Activated T-cell treated with anti-CD3 and anti-CD28 coated beads for 24 hours (primary cell): ENCODE measurements at places on chromosomes 4 and X.

- no peak for DNase-seq
These were observed 89.9 kb upstream of the FAT1 start for GRCh38 chr4:186813377-186814068.

- no peak for DNase-seq
These were observed 43.8 kb upstream of the NKX1-1 start for GRCh38 chr4:1449833-1450741.

DNA sequence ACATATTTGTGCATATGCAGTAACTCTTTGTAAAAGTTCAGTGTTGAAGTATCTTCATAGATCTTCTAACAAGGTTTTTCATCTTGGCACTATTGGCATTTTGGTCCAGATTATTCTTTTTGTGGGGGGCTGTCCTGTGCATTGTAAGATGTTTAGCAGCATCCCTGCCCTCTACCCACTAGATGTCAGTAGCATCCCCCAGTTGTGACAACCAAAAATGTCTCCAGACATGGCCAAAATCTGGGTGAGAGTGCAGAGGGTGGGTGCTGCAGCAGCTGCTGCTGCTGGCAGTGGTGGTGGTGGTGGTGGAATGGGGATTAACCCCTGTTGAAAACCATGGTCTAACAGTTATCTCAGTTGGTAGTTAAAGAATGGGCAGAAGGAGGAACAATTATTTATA, 370.0 kb downstream of the GPAT3 start:
- DNase-seq, result no peak

DNA sequence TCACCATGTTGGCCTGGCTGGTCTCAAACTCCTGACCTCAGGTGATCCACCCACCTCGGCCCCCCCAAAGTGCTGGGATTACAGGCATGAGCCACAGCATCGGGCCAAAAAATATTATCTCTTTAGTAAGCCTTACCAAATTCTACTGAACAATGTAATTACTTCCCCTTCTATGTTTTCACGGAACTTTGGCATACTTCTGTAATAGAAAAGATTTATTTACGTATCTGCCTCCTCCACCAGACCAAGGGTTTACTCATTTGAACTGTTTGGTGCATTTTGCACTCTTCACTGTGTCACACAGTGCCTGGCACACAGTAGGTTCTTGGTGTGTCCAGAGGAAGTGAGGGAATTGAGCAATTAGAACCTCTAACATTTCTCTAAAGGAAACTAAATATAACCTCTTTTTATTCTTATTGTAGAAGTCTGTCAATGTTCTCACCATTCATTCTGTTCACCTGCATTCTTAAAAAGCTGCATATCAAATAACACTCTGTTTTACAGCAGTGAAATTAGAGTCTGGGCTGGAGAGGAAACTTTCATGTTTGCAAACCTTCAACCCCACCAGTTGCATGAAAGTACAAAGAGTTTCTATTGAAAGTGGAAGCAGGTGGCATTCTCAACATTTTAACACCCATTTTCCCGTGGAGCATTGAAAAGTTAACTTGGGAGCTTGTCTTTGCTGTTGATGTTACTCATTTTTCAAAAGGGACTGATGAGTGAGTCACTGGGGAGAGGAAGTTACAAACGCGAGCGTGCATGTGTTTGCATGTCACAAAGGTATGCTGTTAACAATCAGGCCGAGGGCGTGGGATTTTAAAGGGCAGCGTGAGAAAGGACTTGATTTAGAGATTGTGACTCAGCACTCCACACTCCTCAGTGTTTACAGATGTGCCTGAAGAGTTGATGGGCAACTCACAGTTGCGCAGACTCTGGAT, 314.1 kb downstream of the STK32B start:
- DNase-seq, result no peak

DNA sequence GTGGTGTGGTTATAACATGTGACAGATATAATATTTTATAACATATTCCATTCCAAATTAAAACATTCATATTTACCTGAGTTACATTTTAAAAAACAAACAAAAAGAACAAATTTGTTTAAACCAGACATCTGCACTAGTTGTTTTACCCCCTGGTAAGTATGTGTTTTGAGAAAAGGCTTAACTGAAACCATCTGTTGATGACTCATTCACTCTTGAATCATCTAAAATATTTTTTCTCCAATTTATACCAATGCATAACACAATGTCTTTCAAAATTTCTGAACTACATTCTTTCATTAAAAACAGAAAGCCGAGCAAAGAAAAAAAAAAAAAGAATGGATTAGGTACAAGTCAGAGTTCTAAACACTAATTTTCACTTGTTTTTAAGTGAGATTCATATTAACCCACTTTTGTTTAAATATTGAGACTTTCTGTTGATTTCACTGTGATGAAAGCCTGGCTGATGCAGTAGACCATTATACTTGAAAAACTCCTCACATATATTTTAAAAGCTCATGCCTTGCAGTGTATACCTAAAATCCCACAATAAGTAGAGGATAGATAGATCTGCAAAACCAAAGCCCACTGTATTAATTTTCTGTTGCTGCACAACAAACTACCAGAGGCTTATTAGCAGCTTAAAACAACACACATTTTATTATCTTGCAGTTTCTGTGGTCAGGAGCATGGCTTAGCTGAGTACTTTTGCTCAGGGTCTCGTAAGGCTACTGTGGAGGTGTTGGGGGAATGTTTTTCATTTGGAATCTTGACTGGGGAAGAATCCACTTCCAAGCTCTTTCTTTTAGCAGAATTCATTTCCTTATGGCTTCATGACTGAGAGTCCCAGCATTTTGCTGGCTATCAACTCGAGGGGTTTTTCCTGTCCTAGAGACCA, 221.5 kb downstream of the PCDH18 start:
- no peak for DNase-seq

GRCh38 chrX:9578083-9578779, 113.4 kb downstream of the TBL1X start:
- no peak for DNase-seq

DNA sequence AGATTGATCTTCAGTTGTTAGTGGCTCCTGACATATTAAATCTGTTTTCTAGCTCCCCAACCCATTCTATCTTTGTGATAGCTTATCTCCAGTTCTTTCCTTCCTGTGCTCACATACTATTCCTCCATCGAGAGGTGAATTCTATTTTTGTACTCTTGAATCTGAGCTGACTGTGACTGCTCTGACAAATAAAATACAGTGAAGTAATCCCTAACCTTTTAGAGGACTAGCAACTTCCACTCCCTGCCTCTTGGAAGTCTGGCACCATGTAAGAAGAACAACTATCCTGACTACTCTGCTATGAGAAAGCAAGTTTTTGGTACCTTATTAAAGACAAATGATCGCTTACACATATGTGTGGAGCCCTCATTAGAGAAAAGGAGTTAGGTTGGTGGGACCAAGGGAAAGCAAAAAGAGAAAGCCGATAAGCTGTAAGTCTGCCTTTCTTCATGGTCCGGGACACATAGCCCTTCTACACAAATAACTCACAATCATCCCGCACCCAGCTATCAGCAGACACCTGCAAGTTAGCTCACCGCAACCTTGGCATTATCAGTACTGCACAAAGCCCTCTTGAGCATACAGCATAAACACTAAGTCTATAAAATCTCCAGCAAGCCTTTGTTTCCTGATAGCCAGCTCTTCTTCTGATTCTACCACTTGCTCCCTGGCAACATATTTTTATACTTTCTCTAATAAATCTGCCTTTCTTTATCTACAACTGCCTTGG, 13.5 kb upstream of the PPM1K start:
- DNase-seq, result no peak

DNA sequence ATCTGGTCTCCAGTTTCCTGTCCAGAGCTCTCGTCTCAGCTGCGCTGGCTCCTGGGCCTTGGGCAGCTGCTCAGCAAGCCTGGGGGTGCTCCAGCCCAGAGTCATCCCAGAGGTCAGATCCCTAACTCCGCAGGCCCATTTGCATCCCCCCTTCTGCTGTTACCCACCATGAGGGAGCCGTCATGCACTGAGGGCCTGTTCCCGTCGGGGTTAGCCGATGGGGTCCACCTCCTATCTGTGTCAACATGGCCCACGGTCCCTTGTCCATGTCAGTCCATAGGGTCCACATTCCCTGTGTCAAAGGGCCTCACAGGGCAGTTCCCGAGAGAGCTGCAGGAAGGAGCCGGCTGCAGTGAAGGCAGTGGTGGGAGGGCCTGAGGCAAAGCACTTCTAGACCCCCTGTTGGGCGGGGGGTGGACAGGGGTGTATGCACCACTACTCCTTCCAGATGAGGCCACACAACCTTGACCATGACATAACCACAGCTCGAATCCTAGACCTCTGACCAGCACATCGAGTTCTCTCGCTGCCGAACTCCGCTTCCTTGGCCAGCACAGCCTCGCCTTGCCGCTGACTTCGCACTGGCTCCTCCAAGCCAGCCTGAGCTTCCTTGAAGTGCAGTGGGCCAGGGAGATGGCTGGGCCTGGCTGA, 24.9 kb downstream of the WDR1 start:
- DNase-seq, result no peak

DNA sequence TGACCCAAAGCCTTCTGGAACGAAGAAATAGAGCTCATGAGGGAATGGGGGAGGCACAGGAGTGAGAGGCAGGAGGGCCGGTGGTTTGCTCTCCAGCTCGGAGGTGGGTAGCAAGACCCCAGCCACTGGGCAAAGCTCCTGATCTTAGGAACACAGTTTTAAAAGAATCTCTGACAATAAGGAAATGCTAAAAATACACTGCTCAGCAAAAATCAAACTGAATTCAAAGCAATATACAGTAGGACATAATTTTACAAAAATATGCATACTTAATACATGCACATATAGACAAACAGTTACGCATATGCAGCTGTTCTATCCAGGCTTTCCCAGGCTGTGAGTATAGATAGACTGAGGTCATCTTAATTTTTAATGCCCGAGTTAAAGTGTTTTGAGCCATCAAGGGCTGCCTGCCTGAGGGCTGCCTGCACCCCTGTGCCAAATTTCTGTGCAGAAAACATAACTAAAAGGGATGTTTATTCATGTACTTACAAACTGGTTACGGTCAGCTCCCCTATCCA, 6.9 kb downstream of the GPR50 start:
- DNase-seq, result no peak

GRCh38 chrX:115650449-115650848, 89.5 kb downstream of the PLS3 start:
- no peak for DNase-seq

GRCh38 chr4:1666391-1666790, 17.7 kb downstream of the FAM53A start:
- DNase-seq, result no peak

DNA sequence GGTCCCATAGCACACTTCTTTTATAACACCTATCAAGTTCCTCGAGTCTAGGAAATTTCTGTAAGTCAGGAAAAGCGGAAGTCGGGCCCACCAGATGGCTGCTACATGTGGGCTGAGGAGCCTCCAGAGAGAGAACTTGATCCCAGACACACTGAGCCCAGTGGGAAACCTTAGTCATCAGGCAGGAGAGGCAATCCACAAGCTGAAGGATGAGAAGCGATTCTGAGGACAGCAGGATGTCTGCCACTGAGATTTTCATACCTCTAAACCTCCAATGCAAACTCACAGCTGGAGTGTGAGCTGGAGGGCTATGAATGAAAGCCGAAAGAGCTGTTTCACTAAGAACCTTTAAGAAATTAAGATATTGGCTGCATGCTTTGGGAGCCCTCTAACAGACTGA, 52.6 kb upstream of the PDHA1 start:
- no peak for DNase-seq

DNA sequence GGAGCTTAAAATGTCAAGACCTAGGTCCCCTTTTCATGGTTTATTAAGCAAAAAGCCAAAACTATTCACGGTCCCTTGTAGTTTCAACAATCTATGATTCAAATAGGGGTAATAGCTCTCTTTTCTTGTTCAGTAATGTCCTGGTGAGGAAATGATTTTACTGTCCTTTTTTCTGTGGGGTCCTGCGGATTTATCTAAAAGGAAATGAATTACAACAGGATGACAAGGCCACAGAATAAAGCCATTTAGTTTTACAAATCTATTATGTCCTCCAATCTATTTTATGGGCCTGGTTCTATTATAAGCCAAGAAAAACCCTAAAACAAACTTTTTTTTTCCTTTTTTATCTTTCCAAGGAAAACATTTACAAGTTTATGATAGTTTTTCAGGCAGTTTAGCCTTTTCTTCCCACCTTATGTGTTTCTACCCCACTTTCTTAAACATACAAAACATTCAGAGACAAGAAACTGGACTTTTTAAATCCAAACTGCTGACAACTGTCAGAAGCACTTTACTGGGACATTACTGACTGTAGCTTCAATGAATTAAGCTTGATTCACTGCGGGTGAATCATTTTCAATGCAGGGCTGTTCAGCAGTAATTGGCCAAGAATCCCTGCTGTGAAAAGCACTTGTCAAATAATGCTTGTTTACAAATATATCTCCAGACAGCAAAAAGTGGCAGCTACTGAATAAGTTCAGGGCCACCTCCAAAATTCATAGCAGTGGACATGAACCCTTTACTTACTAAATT, 4.3 kb downstream of the EPHA5 start:
- no peak for DNase-seq

- DNase-seq, result no peak
These were observed 95.4 kb downstream of the NFKB1 start for GRCh38 chr4:102596532-102596931.

DNA sequence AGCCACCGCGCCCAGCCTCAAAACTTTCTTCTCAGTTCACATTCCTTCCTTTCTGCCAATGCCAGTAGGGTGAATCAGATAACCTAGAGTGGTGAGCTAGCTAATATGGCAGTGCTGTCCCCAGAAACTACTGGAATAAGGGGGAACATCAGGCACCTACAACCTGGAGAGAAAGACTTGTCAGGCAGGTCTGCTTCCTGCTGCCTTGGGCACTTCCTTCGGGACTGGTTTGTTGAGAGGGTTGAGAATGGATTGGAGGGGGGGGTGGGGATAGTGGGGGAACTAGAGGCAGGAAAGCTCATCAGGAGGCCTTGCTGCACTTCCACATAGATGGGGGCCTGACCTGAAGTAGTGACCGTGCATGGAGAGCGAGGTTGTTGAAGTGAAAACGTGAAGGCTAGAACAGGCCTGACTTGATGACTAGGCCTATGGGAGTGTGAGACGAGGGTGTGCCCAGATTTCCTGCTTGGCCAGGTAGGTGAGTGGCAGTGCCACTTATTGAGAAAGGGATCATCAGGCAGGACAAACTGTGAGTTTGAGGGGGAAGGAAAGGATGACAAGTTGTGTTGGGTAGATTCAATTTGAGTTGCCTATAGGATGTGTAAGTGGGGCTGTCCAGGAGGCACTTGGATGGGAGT, 33.4 kb downstream of the SLC25A5 start:
- no peak for DNase-seq

DNA sequence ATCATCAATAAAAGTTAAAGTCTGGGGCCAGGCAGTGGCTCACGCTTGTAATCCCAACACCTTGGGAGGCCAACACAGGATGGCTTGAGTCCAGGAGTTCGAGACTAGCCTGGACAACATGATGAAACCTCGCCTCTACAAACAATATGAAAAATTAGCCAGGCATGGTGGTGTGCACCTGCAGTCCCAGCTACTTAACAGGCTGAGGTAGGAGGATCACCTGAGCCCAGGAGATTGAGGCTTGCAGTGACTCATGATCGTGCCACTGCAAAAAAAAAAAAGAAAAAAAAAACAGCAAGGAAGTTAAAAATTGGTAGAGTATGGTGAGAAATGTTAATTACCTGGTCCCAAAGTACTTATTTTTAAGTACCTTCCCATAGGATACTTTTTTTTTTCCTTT, 27.5 kb downstream of the FBXW7 start:
- no peak for DNase-seq

- DNase-seq, result no peak
These were observed 282.5 kb upstream of the PITX2 start for GRCh38 chr4:110905367-110905766.
